RKO (cell line): ENCODE measurements at places on chromosomes 3 and 15.

- DNase-seq, result no peak
Measured at GRCh38 chr15:100093211-100094126, 248.3 kb downstream of the ADAMTS17 start.

DNA sequence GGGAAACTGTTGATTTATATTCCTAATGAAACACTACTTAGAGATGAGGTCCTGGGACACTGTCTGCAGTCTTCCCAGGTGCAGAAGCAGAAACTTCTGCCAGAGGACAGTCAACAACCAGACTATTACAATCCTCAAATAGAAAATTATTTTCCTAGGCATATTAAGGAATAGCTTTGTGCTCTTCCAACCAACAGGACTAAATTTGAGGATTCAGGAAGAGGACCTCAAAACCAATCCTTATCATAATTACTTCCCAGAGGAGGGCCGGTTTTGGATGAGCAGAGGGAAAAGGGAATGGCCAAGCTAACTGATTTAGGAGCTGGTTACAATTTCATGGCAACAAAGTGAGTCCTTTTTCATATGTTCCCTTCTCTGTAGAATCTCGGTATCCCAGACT, 21.0 kb downstream of the ALDH1A2 start:
- DNase-seq, result no peak

DNA sequence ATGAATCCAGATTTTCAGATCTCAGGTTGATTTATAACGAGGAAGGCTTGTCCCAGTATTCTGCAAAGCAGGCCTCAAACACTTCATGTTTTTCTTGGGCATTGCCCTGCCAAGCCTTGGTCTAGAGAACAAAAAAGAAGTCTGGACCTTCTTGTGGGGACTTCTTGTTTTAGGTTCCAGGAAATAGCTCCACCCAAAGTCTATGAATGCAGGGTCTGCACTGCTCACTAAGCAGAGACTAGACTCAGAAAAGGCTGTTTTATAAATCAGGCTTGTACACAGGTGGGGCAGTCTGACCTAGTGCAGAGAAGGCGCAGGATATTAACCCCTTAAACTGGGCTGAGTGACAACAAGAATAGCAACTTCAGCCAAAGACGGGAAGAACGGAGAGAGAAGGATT, 44.3 kb downstream of the GLB1 start:
- DNase-seq, result no peak

DNA sequence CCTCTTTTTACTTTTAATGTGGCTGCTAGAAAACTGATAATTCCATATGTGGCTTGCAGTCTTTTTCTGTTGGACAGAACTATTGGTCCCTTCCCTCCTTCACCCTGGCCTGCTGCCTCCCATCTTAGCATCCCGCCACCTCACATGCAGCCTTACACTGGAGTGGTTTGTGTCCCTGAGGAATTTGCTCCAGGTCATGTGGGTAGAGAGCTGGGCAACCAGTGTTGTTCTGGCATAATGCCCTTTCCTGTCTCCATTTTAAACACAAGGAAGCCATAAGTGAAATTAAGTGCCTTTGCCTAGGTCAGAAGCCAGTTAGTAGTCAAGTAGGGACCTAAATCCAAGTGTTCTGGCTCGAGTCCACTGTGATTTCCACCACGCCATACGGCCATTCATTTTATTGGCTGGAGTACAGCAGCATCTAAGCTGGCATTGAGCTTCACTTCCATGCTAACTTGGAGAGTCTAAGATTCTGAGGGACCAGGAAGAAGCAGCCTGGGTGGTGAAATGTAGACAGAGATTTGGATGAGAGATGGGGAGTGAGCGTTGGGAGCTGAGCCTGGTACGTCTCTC, 46.0 kb upstream of the PLXNA1 start:
- DNase-seq, result no peak

- no peak for DNase-seq
Measured at GRCh38 chr3:65674226-65674625, 364.5 kb downstream of the MAGI1 start.

DNA sequence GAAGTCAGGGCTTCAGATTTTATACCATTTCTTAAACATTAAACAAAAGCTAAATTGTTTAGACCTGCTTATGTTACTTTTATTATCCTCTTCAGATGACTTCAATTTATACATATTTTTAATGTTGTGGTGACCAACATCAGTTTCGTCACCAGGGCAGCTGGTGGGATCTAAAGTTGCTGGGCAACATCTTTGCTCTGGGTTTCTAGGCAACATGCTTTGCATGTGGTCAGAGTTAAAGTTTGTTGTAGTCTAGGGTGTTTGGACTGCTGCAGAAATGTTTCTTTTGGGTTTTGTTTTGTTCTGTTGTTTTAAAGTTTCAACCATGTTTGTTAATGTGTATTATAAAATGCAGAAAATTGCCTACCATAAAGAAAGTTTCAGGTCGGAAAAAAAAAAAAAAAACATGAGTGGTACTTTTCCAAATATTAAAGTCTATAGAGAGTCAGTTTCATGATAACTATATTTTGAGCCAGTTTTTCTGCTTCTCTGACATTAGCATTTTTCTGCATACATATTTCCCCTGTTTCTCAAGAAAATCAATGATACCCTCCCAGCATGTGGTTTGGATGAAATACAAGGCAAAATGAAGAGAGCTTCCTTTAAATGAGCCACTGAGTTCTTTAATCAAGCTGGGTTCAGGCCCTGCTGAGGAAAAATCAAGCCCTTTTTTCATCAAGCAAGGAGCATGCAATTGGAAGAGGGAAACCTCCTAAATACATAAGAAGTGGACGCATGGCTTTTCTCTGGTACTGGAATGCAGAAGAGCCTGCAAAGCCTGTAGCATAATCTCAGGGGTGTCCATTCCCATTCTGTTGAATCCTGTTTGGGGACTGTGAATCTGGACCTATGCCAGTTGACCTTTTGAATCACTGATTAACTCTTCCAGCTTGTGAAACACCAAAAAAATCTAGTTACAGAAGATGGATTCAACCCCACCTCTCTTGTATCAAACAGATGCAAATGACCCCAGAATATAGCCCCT, 35.0 kb upstream of the VGLL3 start:
- DNase-seq, result no peak

DNA sequence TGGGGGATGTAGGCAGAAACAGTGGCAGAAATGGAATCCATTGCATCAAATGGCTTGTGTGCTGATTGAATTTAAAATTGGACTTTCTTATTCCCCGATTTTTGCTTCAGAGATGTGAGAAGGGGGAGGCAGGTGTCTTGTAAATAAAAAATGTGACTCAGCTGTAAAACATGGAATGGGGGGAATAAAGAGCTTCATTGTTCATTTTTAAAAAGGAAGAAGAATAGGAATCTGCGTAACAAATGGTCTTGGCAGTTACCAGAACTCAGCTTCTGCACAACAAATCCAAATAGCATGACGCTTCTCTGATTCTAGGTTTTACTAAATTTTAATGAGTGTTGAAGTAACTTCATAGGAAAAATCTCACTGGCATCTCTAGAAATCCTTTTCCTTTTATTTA, 323.9 kb upstream of the GBE1 start:
- no peak for DNase-seq

- no peak for DNase-seq
Measured at GRCh38 chr3:106115557-106115956, 246.7 kb upstream of the CBLB start.

DNA sequence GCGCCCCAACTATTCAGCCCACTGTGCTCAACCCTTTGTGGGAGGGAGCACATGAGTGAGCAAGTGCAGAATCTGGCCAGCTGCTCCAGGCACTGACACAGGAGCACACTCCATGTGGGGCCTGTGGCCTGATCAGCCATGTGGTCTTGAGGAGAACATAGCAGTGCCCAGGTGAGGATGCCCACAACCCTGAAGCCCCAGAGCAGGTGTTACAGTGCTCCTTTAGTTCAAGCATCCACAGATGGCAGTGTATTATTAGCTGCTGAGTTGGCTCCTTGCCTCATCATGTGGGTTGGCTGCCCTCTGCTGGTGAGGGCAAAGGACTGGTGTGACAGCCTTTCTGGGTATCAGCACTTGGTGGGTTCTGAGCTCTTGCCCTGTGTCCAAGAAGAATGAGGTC, 1588.2 kb downstream of the SI start:
- DNase-seq, result peak; percentile 48

- peak; percentile 11 for DNase-seq
Measured at GRCh38 chr15:33737687-33738601, 230.4 kb upstream of the CHRM5 start.

DNA sequence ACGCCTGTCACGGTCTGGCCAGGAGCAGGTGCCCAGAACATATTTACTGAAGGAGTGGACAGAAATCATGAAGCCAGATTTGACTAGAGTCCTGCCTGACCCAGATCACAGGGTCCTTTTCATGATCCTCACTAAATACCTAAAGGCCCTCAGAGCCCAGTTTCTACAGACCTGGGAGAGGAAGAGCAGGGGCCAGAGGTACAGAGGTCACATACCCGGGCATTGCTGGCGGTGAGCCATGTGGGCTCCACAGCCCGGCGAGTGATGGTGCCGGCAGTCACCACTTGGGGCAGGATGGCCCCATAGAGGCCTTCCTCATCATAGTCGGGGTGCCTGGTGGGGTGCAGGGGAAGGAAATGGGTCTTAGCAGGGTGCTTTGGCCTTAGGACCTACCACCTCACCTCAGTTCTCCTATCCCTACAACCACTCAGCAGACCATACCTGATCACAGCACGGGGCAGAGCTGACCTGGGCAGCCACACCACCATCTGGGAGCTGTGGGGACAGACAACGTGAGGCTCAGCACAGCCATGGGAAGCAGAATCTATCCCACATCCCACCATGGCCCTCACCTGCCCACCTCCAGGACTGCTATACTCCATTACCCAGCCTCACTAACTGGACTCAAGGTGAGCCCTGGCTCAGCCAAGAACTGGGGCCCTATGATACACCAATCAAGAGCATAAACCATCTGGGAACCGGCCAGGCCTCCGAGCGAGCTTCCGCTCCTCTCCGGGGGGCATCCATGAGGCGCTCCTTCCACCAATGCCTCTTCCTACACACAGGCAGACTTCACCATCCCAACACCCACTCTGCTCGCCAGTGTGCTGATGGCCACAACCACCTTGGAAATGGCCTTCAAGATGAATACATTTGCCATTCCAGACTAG, 12.9 kb downstream of the POLG start:
- DNase-seq, result peak; percentile 40

- DNase-seq, result no peak
Measured at GRCh38 chr15:33508703-33509102, 197.9 kb downstream of the RYR3 start.

DNA sequence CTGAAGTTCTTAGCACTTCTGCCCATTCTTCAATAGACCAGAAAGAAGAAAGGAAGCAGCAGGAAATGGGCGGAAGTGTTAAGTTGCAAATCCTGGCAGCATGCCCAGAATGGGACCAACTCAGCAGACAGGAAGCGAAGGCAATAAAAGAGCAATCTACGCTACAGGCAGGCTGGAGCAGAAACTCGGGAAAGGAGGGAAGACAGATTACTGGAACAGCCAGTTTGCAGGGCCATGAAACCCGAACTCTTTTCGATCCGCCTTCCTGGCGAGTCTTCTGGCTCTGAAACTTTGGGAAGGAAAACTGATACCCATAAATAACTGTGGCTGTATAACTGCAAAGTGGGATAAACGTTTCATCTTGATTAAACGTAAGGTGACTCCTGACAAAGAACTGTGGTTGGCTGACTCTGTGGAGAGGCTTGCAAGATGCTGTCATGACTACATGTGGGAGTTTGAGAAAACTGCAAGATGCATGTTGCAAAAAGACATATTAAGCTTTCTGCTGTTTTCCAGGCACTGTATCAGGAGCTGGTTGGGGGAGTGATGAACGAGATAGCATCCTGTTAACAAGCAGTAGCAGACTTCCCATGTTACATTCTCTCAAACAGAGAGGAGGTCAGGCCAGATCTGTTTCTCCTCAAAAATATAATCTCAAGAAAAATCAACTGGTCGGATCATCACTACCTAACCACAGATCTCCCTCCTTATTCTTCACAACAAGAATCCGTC, 67.8 kb downstream of the FMN1 start:
- peak; percentile 41 for DNase-seq

GRCh38 chr3:45646051-45646585, 43.1 kb upstream of the SACM1L start:
- DNase-seq, result no peak

- no peak for DNase-seq
Measured at GRCh38 chr3:125683067-125683829, 88.0 kb upstream of the OSBPL11 start.

GRCh38 chr3:120145542-120146285, 51.5 kb upstream of the GSK3B start:
- peak; percentile 42 for DNase-seq

DNA sequence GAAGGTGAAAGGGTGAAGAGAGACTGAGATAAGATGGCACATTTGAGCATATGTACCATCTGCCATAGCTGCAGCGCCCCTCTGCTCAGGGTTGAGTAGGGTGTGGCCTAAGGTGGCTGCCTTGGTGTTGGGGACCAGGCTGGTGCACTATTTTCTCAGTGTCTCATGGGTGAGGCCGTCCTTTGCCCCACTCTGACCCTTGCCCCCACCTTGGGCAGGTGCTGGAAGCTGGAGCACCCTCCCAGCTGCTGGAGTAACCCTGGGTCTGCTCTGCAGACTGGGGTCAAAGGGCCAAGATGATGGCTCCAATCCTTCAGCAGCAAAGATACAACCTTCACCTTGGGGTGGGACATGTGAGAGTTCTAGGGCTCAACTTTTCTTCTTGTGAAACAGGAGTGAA, 69.2 kb downstream of the DAPK2 start:
- DNase-seq, result no peak

GRCh38 chr15:31338879-31339557, 12.4 kb downstream of the KLF13 start:
- DNase-seq, result no peak

DNA sequence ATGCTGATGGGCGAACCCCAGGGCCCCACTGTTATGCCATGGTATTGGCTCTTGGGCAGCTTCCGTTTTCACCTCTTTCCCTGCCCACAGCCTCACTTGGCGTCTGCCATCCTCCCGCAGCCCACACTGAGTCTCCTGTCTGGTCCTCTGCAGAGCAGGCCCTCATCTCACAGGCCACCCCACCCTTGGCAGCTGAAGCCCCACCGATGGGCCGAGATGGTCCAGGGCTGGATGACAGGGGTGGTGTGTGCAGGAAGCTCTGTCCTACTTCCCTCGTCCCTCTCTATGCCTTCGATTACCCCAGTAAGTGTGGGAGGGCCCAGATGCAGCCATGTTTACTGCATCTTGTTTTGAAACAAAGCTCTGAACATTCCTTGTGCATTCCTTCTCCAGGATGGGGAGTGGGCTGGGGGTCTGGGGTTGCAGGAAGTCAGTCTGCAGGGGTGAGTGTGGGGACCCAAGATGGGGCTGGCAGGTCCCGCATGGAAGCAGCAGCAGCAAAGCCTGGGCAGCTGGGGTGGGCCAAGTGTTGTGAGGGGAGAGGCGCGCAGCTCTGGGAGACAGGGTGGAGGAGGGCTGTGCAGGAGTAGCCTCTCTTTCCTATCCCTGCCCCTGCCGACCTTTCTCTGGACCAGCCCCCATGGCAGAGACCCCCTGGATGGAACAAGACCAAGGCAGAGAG, 20.9 kb downstream of the TBC1D21 start:
- no peak for DNase-seq
